ENCODE measurements at places on chromosomes 12 and 14.

- no peak for DNase-seq
These were observed 860.4 kb downstream of the VRK1 start for GRCh38 chr14:97657609-97658008.

DNA sequence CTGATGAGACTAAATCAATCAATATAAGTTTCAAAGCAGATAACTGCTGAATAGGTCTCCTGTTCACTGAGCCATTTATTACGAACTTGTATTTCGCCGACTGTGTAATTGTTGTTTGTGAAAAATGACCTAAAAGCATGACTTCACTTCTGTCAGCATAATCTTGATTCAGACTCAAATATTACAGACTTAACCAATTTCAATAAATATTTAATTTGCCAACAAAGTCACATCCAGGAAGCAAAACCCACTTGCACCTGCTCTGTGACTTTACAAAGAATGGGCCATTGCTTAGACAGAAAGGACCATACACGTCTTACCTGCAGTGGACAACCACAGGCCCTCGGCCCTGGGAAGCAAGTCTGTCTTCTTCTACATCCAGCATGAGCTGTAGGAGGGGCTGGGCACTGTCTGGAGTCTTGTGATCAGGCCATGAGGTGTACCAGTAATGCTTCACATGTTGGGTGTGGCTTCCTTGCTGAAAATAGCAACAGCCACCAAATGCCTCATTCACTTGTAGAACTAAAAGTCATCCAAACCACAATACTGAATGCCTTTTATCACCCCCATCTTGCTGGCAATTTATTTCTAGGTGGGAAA is 23.5 kb upstream of the PTPRB start:
- no peak for DNase-seq

- DNase-seq: no peak
These were observed 235.2 kb downstream of the CACNA1C start for GRCh38 chr12:2288001-2288400.

DNA sequence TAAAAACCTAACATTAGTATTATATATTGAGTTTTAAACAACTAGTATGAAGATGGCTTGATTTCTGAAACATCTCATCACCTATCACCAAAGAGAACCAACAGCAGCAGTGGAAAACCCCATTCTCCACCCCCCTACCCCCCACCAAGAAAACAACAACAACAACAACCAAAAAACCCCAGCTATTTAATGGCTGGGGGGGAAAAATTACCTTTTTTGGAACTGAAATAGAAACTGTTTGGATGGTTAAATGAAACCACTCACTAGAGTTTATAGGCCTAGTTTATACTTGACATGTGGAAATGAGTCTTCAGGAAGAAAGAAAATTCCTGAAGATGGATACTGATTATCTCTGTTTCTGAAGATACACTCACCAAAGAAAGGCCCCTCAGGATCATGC is 30.3 kb downstream of the PPP2R5E start:
- no peak for DNase-seq

GRCh38 chr14:69490219-69490918 is 5.8 kb downstream of the PLEKHD1 start:
- DNase-seq: no peak

GRCh38 chr14:30982533-30982932 is 42.9 kb upstream of the AP4S1 start:
- DNase-seq: no peak

DNA sequence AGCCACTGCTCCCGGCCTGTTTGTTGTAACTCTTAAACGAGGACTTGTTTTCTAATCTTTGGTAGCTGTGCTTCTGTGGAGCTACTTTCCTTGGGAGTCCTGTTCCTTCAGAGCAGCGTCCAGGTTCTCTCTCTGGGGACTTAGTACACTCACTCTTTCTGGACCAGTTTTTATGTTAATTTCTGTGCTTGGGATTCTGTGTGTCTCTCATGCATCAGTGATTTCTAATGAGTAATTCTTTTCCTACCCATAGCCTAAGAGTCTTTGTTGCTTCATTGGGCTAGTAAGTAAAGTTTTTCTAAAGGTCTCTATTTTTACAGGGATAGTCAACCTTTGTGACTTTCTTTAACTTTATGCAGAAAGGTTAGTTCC is 289.3 kb downstream of the FBXL14 start:
- no peak for DNase-seq

DNA sequence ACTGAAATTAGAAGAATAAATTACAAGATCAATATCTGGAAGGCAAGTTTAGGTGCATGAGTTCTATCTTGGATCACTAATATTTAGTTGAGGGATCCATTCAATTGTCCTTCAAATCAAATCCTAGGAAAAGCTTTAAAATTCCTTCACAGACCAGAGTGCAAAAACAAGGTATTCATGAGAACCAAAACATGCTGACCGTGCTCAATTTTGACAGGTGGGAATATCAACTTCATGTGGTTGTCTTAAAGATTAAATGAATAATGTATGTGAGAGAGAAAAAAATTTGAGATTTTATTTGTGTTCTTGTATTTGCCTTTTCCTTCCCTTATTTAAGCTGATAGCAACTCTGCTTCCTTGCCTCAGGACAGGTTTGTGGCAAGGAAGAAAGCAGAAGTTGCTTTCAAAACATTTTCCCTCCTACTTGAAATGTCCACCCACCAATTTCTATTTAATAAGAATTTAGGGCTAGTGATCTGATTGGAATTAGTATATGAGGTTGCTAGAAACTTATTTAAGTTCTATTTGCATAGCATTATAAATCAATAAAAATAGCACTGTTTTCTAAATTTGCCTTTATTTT is 4.9 kb upstream of the PPP1R12A start:
- no peak for DNase-seq

GRCh38 chr12:80861641-80862378 is 75.9 kb downstream of the LIN7A start:
- no peak for DNase-seq

DNA sequence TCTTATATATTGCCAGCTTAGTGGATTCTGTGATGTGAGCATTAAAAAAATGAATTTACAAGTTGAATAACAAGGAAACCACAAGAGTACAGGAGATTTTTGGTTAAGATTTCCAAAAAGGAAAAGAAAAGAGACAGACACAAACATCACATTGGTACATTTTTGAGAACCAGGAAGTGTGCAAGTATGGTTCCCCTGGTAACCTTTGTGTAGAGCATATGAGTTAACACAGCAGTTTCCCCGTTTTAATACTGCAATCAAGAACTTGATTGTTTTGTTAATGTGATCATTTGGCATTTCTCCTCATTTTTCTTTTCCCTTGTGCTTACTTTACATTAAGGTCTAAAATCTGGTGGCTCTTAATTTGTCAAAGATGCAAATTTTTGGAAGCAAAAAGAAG is 490.4 kb upstream of the ATP2B1 start:
- DNase-seq: no peak

DNA sequence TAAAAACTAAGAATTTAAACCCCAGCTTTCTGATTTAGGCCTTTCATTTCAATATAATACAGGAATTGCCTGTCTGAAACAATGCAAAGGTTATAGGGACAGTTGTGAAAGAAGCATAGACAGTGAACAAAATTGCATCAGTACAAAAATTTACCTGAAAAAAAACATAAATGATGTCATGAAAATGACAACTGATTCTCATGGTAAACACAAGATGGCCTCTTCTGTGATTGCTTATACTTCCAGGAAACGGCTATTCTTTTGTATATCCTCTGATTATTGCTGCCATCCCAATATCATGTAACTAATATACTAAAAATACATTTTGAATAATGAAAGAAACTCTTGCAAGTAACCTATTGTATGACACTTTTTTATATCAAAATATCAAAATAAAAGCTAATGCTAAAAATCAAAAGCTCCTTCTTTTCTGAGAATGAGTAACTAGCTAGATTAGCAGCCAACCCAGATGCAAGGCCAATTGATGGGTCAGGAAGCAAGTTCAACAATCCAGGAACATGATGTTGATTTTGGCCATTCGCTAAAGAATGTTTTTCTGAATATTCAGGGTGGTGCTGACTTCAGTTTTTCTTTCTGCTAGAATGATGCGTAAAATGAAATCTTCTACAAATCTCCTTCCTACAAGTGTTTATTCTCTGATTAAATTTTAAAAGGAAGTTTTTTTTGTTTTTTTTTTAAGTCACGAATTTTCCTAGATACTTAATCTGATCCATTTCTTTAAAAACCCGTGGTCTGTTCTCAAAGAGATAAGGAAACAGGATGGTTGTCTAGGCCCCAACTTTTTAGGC is 83.6 kb downstream of the ALX1 start:
- no peak for DNase-seq

DNA sequence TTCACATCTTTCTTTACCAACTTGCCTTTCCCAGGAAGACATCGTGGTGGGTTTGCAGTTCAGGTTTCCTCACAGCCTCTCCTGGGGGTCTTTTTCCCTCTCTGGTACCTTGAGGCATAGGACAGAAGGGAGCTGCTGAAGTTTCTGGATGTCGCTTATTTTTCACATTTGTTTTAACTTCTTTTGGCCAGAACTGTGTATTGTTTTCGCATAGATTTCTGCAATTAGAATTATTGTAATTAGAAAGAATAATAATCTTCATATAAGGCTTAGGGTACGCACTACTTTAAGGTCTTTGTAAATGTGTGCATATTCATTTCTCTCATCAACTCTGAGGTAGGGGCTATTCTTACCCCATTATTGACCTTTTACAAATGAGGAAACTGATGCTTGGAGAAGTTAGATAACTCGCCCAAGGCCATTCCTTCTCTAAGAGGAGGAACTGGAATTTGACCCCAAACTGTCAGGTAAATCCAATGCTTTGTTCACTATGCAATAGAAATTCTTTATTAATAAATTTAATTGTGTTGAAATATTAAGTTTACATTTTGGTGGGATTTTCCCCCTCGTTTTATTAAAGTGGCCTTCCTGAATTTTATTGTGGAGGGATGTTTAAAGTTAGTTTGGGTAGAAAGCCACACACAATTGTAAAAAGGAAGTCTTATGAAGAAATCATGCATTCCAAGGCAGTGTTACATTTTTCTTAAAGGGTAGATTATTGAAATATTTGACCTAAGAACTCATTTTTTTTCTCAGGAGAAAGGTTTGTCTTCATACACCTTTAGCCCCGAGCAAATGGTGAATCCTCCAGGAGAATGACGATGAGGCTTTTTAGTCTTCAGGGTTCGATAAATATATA is 12.1 kb upstream of the SLC38A2 start:
- no peak for DNase-seq

GRCh38 chr14:32808644-32809043 is 130.0 kb upstream of the NPAS3 start:
- DNase-seq: peak; percentile 74

DNA sequence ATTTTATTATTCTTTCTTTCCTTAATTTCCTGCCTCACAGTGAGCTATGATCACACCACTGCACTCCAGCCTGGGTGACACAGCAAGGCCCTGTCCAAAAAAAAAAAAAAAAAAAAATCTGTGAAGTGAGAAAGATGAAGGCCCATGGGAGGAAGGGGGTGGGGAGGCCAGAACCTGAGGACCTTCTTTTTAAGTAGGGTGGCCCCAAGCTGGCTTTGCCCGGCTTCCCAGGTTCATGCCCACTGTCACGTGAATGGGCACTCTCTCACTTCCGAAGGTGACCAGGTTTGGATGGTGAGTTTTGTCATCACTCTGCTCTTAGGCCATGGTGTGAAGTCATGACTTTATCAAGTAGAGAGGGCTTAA is 82.3 kb downstream of the TNFAIP2 start:
- no peak for DNase-seq

DNA sequence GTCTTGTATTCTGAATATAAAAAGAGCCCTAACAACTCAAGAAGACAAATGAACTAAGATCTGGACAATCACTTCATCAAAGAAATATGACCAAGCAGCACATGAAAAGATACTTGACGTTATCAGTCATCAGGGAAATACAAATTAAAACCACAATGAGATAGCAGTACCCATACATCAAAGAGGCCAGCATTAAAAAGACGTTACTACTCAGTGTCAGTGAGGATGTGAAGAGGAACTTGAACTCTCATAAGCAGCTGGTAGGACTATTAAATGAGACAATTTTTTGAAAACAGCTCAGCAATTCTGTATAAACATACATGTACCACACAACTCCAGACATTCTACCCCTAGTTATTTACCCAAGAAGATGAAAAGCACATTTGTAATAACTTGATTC is 55.9 kb downstream of the FERMT2 start:
- no peak for DNase-seq

DNA sequence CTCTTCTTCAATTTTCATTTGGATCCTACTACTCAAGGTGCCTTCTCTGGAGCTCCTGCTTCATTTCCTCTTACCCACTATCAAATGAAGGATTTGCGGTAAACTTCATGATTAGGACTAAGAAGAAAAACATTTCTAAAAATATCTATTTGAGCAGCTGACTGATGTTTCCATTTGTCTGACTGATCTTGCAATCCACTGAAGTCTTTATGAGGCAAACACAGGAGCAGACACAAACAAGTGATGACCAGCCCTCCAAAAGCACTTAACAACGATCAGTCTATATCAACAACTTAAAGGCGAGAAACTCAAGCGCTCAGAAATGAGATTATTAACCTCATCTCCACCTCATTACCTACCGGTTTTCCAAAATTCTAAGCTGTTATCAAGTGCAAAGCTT is 26.2 kb downstream of the OSBPL8 start:
- DNase-seq: no peak

GRCh38 chr14:51862176-51862796 is 1.9 kb downstream of the GNG2 start:
- DNase-seq: no peak

DNA sequence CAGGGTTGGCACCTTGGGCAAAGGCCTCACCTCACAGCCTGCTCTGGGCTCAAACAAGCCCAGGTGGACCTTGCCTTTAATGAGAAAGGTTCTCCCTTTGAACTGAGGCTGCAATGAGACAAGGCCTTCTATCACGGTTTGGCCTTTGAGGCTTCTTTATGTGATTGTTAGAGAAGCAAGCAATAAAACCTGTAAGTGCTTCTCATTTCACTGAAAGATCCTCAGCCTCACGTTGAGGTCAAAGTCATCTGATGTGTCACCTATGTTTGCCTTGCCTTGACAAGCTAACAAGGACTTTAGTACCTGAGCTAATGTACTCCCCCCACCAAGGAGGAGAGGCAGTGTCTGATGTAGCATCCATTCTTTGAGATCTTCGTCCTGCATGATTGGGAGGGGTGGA is 155.9 kb upstream of the RBM19 start:
- no peak for DNase-seq

DNA sequence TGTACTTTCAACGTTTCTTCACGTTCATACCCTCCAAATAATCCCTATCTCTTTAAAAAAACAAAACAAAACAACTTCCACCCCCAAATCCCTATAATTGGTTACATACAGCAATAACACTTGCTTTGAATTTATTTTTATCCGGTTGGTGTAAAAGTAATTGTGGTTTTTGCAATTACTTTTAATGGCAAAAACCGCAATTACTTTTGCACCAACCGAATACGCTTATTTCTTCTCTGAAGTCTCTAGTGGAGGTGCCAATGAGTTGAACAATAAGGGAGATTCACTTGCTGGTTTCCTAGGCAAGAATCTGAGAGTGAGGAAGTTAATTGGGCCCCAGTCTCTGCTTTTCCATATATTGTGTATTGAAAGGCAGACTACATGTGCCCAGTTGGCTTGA is 133.3 kb downstream of the DACT1 start:
- no peak for DNase-seq

- no peak for DNase-seq
These were observed 1323.3 kb downstream of the LRFN5 start for GRCh38 chr14:42929806-42930480.
